ENCODE measurements at places on chromosomes 3 and 15.

DNA sequence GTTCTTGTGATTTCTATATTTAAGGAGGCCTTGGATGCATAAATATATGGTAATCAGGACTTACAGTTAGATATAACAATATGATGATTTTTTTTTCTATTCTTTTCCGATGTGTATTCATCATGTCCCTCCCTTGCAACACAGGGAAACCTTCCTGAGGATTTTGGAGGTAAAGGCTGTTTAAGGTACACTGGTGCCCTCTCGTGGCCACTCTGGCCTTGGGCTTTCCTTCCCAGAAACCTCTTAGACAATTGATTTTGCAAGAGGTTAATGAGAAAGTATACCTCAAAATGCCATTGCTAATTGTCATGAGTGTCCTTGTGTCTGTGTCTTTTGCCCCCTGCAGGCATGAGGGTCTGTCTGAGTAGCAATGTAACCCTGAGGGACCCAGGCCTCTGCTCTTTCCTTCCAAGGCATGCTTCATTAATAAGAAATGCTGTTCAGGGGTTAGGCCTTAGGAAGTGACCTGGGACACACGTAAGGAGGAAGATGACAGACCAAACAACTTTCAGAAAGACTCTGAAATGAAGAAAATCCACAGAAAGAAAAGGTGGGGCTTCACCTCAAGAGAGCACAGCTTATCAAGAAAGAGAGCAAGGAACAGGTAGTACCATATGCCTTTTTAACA, 70.3 kb upstream of the PPP2R3A start:
- DNase-seq, result no peak

DNA sequence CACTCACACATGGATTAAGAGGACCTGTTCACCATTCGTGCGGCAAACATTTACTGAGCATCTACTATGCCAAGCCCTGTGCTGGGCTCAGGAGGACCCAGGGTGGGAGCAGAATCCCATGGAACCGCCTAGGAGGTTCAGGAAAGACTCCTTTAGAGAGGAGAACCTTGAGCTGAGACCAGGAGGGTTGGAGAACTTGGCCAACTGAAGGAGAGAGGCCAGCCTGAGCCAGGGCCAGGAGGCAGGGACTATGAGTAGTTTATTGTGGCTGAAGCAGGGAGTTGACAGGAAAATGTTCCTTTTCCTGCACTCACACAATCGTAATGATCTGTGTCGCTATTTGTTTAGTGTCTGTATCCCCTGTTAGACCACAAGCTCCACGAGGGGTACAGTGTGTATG, 71.3 kb downstream of the SLC30A4 start:
- DNase-seq, result no peak

DNA sequence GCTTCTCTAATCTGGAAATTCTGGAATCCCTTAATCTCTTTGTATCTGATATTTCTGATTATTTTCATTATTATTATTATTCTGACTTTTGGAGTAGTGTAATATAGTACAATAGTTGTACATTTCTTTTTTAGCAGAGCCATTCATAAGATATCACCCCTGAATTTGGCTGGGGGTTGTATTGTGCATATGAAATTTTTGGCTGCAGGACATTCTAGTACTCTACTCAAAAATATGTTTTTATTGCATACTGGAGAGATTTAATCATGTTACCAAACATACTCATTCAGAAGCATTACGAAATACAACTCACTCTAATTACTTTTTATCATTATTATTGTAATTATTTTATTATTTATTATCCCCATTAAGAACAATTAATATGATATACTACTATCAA, 589.7 kb upstream of the KCNMB2 start:
- DNase-seq, result no peak

- no peak for DNase-seq
These were observed 3.4 kb downstream of the CLDND1 start for GRCh38 chr3:98519351-98519750.

DNA sequence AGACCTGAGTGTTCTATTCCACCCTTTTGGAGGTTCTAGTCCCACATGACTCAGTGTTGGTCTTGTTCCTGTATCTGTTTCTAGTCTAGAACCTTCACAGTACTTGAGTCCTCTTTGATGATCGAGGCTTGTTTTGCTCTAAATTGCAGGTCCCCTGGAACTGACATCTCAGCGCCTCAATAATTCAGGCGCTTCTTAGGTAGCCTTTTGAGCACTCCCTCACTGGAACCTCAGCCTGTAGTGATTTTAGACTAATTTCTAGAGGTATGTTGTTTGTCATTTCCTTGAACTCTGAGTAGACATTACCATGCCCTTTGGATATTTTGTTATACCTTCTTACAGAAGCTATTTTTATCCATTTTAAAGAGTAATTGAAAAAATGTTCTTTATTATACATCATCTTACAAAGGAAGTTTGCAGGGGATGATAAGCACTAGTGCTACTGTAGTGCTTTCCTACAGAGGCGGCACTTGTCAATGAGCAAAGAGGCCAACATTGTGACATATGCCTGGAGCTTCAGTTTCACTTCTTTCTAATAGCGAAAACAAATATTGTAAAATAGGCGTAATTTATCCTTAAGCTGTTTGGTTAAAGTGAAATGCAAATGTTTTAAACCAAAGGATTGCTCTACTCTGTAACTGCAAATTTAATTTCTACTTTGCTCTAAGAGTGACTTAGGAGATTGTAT, 75.7 kb downstream of the EFL1 start:
- DNase-seq, result no peak

DNA sequence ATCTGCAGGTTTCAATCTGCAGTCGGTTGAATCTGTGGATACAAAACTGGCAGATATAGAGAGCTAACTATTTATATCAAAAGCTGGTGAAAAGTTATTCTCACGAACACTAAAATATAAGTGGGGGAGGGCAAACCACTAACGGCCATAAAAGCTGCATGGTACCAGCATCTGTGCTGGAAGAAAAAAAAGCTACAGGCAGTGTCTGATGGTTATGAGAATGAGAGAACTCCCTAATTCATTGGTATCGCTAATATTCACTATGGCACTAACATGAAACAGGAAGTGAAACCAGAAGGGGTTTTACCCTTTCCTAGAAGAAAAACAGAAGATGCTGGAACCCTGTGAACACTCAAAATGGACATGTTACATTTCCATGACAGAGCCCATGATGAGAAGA, 15.9 kb downstream of the CEP70 start:
- DNase-seq, result no peak

DNA sequence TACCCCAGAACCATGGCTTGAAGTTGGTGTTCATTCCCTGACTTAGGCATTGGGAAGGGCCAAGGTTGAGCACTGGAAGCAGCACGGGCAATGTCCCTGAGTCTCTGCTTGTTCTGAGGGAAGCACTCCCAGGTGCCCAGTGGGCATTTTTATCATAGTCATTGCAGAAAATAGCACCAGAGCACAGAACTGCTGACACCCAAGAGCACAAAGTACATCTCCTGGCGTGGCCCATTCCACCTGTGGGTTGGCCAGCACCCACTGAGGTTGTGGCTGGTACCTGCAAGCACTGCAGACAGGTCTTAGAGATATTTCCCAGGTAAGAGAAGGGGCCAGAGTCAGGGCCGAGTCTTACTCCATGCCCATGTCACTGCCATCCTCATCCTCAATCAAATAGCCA, 28.5 kb upstream of the GCNT3 start:
- DNase-seq, result no peak

DNA sequence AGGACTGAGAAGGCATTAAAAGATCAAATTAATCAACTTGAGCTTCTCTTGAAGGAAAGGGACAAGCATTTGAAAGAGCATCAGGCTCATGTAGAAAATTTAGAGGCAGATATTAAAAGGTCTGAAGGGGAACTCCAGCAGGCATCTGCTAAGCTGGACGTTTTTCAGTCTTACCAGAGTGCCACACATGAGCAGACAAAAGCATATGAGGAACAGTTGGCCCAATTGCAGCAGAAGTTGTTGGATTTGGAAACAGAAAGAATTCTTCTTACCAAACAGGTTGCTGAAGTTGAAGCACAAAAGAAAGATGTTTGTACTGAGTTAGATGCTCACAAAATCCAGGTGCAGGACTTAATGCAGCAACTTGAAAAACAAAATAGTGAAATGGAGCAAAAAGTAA, 149.7 kb upstream of the LRRFIP2 start:
- DNase-seq, result no peak

DNA sequence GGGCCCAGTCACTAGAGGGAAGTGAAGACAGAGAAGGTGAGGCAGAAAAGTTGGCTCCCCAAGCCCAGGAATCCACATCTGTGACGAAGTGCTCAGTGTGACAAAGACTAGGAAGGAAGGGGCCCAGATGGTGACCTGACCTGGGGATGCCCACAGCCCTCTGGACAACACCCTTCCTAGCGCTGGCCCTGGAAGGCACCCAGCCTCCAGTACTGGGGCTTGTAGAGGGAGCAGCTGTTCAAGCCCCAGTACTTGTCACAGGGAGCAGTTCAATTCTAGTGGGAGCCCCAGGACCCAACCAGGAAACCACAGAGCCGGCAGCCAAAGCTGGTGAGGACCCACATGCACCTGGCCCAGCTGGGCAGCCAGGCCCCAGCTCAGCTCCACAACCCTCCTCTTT, 190.8 kb downstream of the XXYLT1 start:
- DNase-seq, result no peak

- DNase-seq, result no peak
These were observed 50.6 kb downstream of the CMTM6 start for GRCh38 chr3:32452009-32452408.

- DNase-seq, result peak; percentile 17
These were observed 9.7 kb upstream of the THUMPD3 start for GRCh38 chr3:9352917-9353752.

GRCh38 chr3:113161661-113162060, 49.7 kb upstream of the BOC start:
- no peak for DNase-seq

- DNase-seq, result no peak
These were observed 8.3 kb downstream of the MUC4 start for GRCh38 chr3:195803289-195803908.

DNA sequence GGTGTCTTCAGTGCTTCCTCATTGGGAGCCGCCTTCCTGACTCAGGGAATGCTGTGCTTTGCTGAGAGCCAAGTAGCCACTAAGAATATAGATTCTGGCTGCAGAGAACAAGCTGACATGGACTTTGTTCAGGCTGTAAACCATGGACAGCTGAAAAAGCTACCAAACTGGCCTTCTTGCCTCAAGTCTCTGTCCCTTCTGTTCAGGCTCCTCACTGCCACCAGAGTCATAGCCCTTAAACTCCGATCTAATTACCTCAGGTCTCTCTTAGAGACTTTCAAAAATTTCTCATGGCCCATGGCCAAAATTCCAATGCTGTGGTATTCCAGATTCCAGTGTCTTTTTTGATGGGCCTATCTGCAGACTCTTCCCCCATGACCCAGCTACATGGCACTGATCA, 19.4 kb upstream of the PTX3 start:
- DNase-seq, result no peak

Measured in stimulated activated CD4-positive, alpha-beta T cell treated with anti-CD3 and anti-CD28 coated beads, Interleukin-1b, Interleukin-23, amount 100 ng/mL, for 1 hour (primary cell).